Stimulated activated CD8-positive, alpha-beta memory T cell treated with anti-CD3 and anti-CD28 coated beads, Interleukin-15, amount 100 ng/mL, for 48 hours (primary cell): ENCODE measurements at places on chromosomes 7 and 10.

DNA sequence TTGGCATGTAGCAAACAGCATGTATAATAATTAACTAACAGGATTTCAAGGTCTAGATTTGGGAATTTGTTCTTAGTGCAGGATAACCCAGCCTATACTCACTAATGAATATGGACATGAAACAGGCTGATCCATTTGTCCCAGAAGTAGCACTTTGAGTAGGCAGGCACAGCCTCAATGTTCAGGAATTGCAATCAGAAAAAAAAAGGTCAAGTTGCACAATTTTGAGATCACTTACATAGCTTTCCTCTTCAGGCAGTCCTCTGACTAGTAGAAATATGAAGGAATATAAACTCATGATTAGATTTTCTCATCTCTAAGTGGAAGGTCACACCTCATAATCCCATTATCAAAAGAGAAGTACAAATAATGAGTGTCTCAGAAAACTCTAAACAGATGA, 921.4 kb upstream of the CELF2 start:
- no peak for DNase-seq

DNA sequence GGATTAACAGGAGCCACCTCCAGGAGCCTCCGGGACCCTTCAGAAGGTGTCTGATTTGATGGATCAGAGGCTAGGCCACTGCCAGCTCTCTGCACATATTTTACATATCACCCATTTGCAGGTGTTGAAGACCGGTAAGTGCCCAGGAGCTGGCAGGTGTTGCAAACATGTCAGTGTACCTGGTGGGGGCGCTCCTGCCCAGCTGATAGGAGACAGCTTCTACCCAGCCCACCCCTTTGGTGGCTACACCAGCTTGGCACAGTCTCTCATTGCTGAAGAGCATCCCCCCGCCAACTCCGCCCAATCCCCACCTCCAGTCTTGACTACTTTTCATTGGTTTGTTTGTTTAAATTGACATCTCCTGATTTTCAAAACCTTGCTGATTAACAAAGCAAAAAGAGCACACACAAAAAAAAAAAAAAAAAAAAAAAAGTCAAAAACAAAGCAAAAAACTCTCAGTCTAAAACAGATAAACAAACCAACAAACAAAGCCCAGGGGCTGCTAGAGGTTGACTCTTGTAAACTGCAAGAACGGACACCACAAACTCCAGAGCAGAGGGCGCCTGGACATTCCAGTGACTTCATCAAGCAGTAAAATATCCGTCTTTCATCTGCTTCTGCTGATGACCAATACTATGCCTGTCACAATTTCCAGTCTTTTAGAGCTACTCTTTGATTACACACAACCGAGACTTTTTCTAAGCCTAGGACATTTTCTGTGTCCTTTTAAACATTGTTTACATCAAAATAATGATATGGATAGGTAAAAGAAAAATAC, 275.3 kb downstream of the NRG3 start:
- DNase-seq = no peak

- no peak for DNase-seq
Measured at GRCh38 chr7:139560678-139561077, 37.2 kb downstream of the CLEC2L start.

DNA sequence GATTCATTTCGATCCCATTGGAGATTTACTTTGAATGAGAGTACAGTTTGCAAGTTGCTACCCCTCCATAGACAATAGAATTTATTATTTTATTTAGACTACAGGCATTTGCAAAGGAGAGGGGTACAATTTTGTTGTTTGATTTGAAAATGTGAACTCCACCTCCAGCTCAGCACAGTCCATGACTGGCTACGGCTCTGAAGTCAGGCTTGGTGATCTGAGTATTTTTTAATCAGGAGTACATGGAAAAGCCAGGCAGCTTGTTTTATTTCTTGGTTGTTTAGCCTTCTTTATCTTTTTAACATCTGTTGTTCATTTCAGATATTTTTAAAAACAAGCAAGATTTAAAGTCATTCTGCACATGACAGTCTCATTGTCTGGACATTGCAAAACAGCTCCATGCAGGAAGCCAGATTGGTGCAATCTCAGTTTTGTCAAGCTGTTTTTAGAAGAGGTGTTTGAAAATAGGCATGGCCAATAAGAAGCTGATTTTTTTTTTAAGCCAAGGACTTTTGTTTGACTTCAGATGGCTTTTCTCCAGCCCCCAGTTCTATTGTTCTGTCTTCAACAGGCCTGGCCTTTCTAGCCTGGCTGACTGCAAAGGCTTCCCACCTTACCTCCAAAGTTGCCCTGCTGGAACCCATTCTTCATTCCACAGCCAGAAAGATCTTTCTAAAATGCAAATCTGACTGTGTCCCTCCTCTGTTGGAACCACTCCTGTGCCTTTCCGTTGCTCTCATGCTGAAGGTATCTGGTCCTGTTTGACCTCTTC, 12.2 kb downstream of the PLXDC2 start:
- no peak for DNase-seq

DNA sequence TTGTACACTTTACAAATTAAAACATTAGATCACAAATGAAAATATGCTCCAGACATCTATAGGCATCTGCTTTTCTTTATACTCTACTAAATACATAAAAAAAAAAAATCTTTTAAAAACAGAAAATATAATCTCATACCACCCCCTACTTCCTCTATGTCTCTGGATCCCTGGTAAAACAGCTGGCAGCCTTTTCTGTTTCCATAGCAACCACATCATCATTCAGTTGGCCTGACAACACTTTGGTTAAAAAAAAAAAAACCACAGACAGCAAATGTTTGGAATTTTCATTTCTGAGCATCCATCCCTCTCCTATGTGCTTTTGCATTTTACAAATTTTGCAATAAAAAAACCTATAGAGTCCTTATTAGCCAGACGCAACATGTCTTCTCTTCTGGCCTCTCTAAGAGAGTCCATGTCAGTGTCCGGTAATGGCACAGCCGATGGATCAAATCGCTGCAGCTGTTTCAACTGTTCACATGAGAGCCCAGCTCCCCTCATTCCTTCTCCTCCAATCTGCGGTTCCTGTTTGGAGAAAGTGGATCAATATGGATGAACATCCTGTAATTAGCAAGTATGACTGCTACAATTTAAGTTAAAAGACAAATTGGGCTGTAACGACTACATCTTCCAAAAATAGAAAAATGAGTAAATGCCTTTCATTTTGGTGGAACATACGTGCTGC, 105.6 kb downstream of the NSUN6 start:
- no peak for DNase-seq

- no peak for DNase-seq
Measured at GRCh38 chr10:87850742-87851205, 12.6 kb downstream of the KLLN start.

- no peak for DNase-seq
Measured at GRCh38 chr7:20794676-20795075, 8.0 kb upstream of the SP8 start.

DNA sequence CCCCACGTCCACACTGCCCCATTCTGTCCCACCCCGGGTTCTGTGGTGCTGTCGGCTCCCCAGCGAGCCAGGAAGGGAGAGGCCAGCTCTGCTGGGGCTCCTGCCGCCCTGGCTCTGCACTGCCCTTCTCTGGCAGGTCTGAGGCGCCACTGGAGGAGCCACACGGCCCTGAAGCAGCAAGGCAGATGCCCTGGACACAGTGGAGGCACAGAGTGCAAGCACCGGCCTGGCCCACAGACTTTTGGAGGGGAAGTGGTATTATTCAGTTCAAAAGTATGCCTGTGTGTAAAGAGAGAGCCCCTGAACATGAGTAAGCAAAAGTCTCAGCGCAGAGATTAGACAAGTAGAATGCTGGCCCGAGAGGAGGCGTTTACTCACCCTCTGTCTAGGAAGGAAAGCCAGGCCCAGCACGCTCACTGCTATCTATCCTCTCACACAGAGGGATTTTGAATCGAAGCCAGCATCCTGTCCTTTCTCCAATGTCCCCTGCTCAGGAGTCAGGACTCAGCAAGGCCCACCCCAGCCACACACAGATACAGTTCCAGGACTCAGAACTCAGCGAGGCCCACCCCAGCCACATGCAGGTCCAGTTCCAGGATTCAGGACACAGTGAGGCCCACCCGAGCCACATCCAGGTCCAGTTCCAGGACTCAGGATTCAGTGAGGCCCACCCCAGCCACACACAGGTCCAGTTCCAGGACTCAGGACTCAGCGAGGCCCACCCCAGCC, 115.0 kb downstream of the EGFR start:
- DNase-seq = no peak

DNA sequence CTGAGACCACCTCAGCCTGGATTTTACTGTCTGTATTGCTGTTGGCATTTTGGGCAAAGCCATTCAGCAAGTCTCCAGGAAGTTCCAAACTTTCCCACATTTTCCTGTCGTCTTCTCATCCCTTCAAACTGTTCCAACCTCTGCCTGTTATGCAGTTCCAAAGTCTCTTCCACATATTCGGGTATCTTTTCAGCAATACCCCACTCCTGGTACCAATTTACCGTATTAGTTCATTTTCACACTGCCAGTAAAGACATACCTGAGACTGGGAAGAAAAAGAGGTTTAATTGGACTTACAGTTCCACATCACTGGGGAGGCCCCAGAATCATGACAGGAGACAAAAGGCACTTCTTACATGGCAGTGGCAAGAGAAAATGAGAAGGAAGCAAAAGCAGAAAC, 62.8 kb downstream of the INPP5A start:
- no peak for DNase-seq

DNA sequence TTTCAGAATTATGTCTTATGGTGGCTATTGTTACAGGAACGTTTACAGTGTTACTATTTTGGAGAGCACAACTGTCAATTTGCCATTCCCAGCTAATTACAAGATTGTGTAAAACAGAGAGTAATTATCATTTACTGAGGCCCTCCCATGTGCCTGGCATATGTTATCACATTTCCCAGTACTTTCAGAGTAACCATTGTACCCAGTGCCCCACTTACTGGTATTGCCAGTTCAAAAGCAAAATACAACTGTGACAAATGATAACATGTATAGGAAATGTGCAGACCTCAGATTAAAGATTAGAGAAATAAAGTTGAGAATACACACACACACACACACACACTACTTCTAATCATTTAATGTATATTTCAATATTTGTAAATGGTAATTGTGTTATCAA, 572.5 kb downstream of the POM121L12 start:
- DNase-seq = no peak

DNA sequence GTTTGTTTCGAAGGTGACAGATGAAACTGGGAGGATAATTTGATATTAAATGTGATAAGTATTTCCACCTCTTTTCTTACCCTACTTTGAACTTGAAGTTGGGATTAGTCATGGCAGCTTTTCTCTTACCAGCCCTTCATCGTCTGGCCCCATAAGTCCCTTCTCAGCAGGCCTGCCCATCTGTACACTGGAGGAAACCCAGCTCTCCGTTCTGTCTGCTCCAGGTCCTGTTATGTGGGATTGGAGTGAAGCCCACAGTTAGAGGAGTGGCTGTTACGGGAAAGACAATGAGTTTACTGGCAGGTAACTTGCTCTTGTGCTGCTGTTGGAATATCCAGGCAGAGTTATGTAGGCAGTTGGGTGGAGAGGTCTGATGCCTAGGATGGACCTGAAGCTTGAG, 127.3 kb downstream of the CAMK1D start:
- DNase-seq = no peak

DNA sequence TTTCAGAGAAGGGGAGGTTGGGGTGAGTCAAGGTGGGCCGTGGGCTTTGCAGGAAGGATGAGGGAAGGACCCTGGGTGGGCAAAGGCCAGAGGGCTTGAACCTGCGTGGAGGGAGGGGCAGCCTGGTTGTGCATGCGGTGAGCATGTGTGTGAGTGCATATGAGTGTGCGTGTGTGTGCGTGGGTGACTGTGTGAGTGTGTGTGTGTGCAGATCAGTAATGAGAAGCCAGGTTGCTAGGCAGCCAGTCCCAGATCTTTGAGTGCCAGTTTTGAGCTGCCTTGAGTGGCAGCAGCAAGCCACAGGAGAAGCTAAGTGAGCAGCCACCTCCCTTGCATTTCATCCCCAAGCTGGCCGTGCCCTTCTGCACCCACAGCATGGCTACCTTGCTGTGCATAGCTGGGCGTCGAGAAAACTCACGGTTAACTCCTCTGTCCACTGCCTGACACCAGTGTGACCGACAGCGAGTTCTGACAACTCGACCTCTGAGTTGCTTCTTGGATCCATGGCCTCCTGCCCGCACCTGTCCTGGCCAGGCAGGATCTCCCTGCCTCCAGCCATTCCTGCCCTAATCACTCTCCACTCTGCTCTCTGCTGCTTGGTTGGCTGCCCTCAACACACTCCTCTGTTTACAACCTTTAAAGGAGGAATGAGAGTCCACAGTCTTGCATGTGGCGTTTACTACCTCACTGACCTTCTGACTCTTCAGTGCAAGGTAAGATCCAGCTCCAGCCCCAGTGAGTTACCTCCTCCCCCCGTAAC, 775.4 kb downstream of the TYW1 start:
- DNase-seq = no peak

- no peak for DNase-seq
Measured at GRCh38 chr7:30914596-30914995, 2.9 kb downstream of the AQP1 start.

GRCh38 chr7:159310457-159311171, 165.9 kb upstream of the VIPR2 start:
- DNase-seq = no peak

- DNase-seq = no peak
Measured at GRCh38 chr7:30389791-30390190, 88.8 kb downstream of the NOD1 start.

- DNase-seq = no peak
Measured at GRCh38 chr7:91869661-91870060, 10.8 kb downstream of the MTERF1 start.

GRCh38 chr10:132884041-132884440, 58.3 kb downstream of the CFAP46 start:
- DNase-seq = no peak

DNA sequence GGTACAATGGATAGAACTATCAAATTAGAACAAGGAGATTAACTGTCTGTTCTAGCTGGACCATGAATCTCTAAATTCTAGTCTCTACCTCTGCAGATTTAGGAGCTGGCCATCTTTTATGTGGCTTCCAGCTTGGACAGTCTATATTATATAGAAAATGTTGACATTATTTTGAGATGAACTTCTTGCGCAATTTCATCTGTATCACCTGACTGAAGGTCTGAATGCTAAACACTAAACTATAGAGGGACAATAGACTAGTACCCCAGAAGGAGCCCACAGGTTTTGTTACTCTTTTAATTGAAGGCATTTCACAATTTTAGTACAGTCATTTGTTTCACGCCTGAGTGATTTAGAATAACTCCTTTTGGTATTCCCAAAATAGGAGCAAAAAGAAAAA, 222.4 kb upstream of the ANKRD30A start:
- DNase-seq = no peak

GRCh38 chr10:122515588-122516231, 44.8 kb upstream of the DMBT1 start:
- DNase-seq = peak; percentile 65

DNA sequence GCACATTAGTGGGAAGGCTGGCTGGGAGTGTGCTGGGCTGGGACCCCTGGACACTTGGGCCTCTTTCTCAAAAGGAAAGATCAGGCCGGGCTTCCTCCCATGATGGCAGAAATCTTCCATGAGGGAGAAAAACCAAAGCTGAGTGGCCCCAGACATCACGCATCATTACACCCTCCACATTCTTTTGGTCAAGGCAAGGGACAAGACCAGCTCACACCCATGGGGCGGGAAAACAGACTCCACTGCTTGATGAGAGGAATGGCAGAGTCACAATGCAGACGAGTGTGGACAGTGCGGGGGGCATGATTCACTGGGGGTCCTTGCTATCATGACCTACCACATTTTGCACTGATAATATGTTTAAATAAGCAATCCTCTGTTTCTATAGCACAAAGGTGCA, 73.3 kb downstream of the CREB3L2 start:
- DNase-seq = no peak
